ENCODE measurements at places on chromosomes 3 and 15.

GRCh38 chr15:41921167-41921566 is 27.3 kb upstream of the SPTBN5 start:
- no peak for DNase-seq

- DNase-seq, result no peak
Measured at GRCh38 chr3:10556312-10556711, 50.9 kb upstream of the ATP2B2 start.

DNA sequence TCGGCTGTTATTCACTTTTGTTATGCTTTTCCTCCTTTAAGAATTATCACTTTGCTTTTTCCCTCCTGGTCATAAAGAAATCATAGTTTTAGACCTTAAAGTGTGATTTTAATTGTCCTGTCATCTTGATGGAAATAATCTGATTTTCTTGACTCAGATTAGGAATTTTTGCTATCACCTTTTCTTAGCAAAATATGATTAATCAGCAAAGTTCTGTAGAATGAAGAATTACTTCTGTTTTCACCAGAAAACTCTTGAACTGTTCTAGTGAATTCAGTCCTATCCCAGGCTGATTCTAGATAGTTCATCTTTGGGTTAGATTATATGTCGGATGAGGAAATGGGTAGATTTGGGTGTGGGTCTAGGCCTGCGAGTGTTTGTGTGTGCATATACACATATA is 12.2 kb downstream of the CMSS1 start:
- no peak for DNase-seq

- no peak for DNase-seq
Measured at GRCh38 chr3:181689546-181689945, 22.2 kb upstream of the SOX2 start.

- DNase-seq, result no peak
Measured at GRCh38 chr3:140145528-140145927, 210.5 kb downstream of the CLSTN2 start.

GRCh38 chr15:77348511-77348910 is 71.4 kb downstream of the PEAK1 start:
- DNase-seq, result no peak

DNA sequence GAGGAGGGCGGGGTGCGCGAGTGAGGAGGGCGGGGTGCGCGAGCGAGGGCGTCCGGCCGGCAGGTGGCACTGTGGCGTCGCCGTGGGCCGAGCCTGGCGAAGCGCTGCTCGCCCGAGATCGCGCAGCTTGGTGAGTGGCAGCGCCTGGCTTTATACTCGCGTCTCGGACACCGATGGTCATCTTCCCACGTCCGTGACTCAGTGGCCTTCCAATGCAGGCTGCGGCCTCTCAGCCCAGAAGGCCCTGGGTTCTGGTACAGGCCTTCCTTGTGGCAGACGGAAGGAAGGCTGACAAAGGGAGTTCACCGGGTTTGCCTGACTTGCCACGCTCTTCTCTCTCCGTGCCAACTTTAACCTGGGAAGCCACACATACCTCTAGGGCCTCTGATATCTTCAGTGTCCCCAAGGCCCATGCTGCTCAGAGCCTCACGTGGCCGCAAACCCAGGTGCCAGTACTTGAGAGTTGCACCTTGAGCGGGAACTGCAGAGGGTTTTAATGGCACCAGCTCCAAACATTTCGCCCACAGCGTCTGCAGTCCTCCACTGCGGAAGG is 195.3 kb upstream of the LYSMD4 start:
- DNase-seq, result peak; percentile 82

DNA sequence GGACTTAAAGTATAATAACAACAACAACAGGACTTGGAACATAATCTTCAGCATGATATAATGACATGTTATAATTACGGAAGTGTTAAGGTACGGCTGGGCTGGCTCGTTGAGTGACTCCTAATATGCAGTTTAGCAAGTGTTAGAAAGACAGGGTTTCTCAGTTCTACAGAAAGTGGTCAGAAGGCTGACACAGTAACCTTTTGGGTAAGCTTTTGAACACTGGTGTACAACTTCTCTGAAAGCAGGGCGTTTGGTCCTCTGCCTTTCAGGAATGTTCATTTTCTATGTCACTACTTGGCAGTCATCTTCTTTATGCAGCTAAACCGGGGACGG is 133.3 kb upstream of the SLC2A2 start:
- DNase-seq, result no peak

- DNase-seq, result no peak
Measured at GRCh38 chr3:189838291-189838690, 207.1 kb downstream of the TP63 start.

DNA sequence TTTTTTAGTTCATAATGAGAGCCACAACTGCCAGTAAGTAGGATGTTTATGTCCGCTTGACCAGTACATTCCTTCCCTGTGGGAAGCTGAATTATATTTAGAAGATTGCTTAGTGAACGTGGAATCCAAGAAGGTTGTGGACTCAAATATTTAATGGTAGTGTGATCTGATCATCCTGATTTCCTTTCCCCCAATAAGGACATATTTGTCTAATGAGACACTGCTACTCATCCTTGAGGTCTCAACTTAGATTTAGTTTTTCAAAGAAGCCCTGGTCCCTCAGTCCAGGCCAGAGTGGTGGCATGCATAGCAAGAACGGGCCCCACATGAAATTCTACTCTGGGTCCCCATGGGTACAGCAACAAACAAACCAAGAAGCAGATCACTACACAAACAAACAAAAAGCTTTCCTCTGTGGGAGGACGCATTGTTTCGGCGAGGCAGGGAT is 60.8 kb downstream of the USP13 start:
- DNase-seq, result no peak

Measured in SK-N-SH (cell line).